Activated gamma-delta T cell (primary cell): ENCODE measurements at places on chromosomes 3 and 15.

DNA sequence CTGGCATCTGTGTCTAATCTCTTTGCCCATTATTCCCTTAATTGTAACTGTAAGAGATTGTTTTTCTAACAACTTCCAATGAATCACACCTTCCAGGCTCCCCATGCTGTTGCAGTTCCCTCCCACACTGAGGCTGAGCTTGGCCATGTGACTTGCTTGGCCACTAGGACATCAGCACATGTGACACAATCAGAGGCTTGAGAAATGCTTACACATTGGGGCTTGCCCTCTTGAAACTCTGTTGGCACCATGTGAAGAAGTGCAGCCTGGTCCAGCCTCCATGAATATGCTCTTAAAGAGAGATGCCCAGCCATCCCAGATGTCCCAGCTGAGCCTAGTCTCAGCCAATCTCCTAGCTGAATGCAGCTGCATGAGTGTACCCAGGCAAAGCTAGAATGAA lies 326.8 kb upstream of the SOX2 start:
- DNase-seq = no peak

DNA sequence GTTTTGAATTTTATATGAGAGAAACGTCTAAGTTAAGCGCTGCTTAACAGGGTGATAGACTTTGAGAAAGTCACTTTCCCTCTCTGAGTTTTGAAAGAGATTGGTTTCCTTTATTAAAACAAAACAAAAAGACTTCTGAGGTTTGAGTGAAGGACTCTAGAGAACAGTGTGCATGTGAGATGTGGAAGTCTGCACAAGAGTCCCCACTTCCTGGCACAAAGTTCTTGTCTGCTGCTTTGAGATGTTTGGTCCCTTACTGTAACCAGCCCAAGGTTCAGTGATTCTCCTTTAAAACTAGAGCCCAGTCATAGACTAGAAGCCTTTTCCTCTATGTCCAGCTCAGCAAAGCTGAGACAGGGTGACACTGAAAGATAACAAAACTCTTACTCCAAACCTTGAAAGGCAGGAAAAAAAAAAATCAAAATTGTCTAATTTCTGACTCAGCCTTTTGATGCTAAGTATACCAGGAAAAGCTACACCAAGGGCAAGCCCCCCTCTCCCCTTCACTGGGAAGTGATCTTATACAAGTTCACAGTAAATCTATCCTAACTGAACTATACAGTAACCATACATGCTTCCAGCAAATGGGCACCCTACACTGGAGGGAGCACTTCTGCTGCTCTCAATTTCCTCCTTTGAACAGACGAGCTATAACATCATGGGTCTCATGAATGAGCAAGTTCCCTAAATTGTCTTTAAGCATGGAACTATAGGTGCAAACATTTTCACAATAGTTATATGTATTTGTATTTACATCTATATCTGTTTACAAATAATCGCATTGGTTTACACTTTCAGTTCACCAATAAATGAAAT lies 2.3 kb downstream of the POPDC2 start:
- DNase-seq = no peak

- no peak for DNase-seq
Observed at GRCh38 chr3:146524961-146525360, 19.4 kb downstream of the PLSCR1 start.

- DNase-seq = no peak
Observed at GRCh38 chr3:172367205-172368105, 80.8 kb downstream of the GHSR start.

- DNase-seq = no peak
Observed at GRCh38 chr15:42133886-42134502, 22.4 kb downstream of the PLA2G4F start.

DNA sequence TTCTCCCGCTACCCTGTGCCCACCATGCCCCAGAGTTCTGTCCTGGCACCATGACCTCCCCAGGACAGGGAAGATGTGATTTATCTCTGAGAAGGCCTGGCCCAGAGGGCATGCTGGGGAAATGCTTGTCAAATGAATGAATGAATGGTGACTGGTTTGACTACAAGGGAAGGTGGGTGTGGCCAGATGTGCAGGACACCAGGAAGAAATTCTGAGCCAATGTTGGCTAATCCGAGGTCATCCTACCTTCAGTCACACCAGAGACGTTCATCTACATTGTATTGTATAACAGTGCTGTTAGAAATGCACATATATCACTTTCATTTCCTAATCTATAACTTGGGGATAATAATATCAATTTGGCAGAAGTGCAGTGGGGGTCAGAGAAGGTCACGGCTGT lies 138.4 kb downstream of the FAM43A start:
- no peak for DNase-seq

- DNase-seq = no peak
Observed at GRCh38 chr3:150081084-150081483, 110.4 kb upstream of the PFN2 start.
